Progenitor cell of endocrine pancreas (in vitro differentiated cells): ENCODE measurements at places on chromosomes 2 and 18. TPM values are rescaled to one million over a fixed set of nuclear protein-coding genes. Genes with fewer than 3 reads are reported as not detected.
A peak's percentile ranks its signal among the peaks of the same experiment; 100 is the strongest.

Gene DUSP2
- 0.64 and 0.93 TPM in 2 replicates for total RNA-seq

DNA sequence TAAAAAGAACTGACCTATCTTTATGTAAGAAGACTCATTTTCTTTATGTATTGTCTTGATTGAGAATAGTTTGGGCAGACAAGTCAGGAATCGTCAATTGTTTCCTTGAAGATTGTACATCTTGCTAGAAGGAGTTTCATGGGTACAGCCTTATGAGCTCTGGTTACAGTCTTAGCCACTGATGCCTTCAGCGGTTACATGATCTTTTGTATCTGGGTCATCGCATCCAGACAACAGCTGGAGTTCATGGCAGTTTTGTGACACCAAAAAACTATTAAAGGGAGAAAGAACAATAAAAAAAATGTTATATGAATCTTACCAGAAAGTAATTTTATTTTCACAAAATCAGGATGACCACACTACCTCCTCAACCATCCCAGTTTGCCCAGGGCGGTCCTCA, 520.5 kb upstream of the CDH7 start:
- DNase-seq, result no peak

GRCh38 chr2:235747786-235748091, 253.9 kb downstream of the AGAP1 start:
- no peak for DNase-seq

DNA sequence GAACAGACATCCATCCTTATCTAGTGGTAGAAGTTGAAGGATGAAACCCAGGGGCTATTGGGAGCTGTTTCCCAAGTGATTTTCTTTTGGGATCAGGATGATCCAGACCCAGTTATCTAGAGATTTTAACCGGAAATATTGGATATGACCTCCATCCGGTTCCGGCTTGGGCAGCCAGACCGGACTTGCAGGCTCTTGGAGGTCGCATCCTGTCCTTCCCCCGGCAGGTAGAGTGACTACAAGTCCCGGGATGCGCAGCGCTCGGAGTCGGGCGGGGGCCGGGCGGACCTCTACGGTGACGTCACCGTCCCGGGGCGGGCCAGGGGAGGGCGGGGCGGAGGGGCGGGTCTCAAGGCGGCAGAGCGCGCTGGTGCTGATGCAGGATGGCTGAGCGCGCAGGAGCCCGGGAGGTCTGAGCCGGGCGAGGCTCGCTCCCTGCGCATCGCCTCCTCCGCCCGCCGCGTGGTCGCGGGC, at the start of gene KIF5C:
Gene KIF5C, plus strand, starts transcription at position 360 of the 474 bp plus-strand sequence. CDS start 391 bp downstream, outside the sequence.
- peak; percentile 81 for DNase-seq

DNA sequence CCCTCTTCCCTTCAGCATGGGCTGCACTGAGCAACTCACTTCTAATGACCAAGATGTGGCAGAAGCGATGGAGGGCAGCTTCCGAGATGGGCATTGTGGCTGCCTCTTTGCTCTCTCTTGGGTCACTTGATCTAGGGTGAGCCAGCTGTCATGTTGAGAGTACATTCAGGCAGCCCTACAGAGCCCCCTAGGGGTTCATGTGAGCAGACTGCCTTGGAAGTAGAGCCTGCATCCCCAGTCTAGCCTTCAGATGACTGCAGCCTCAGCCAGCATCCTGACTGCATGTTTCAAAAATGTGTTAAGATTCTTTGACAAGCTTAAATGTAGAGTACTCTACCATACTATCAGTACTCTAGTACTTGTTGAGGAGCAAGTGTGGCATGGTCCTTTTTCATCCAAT, 143.9 kb downstream of the NCK2 start:
- DNase-seq, result no peak

DNA sequence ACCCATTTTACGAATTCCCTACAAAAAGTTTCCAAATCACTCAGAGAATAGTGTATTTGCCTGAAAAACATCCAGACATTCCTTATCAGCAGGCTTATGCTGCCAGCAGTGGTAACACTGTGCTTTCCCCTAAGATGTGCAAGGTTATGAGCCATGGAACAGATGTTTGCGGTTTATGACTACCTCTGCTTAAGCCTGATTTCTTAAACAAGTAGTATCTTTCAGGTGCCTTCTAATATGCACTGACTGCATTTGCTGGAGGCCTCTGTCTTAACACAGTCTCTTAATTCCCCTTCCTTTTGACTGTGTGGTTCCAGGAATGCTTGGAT, 54.8 kb downstream of the CDC42EP3 start:
- DNase-seq, result no peak

Gene TMEM17
- 4.8 and 5.9 TPM in 2 replicates for total RNA-seq

Gene ASPRV1
- total RNA-seq, result 1.1 and 1.2 TPM in 2 replicates

DNA sequence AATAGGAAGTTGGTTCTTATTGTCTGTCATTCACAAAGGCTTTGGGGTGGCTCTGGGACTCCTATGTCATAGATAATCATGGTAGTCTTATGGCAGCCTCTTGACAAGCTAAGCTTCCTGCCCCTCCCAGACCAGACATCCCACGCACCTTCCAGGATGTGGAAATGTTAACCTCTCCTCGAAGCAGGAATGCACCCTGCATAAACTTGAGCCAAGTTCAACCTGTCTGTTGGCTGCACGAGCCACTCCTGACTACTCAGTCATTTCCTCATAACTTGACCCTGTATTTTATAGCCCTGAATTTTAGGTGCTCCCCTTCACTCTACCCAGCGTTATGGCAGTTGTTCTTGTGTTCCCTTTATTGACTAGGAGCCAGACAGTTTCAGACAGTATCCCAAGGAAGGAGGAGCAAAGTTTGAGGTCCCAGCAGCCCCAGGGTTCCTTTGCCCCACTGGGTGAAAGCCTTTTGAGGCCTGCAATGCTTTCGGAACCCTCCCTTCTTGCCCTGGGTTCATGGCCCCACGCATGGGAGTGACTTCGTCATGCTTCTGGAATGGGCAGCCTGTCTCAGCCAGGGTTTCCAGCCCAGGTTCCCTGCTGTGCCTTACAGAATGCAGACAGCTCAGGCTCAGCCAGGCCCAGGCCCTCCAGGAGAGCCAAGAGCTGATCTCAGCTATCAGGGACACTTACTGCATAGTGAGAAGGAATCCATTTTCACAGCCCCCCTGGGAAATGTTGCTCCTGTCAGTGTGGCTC, 15.6 kb upstream of the INO80C start:
- DNase-seq, result no peak

DNA sequence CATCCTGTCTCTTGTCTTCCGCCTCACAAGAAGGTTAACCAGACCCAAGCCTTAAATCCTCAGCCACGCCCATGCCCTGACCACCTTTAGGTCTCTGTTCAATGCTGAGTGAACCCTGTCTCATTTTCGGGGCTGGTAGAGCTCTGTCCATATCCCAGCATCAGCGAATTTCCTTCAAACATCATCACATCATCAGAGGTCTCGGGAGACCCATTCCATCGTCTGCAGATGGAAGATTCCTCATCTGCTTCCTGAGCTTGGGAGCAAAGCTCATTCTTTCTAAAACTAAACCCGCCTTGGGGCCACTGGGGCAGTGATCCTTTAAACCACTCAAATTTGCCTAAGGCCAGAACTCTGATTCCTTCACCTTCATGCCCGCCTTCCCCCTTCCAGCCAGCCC, 173.7 kb downstream of the TTC32 start:
- DNase-seq, result no peak

DNA sequence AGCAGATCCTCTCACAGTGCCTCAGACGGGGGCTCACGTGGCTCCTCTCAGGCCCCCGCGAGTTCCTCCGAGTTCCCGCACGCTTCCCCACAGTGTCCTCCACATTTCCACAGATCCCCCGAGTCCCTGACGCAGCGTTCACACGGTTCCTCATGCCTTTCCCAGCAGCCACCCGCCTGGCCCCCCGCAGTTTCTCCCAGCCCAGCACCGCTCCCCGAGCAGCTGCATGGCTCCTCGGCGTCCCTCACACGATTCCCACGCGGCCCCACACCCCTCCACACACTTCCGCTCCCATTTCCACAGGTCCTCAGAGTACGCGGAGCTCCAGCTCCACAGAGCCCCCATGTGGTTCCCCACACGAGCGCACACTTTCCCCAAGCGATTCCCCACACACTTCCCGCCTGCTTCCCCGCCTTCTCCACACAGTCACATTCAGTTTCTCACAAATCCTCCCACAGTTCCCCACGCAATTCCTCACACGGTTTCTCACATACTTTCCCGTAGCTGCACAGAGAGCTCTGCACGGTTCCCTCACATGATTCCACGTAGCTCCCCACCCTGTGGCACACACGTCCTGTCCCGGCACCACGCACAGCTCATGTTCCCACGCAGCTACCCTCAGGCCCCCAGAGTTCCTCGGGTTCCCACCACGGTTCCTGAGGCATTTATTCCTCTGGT, 39.9 kb downstream of the KIF1A start:
- no peak for DNase-seq

GRCh38 chr18:23827681-23828080, 138.4 kb downstream of the LAMA3 start:
- DNase-seq, result no peak

Gene ZBTB7C
- 0.57 and 0.95 TPM in 2 replicates for total RNA-seq

GRCh38 chr2:3001615-3002560, 375.7 kb downstream of the EIPR1 start:
- no peak for DNase-seq

DNA sequence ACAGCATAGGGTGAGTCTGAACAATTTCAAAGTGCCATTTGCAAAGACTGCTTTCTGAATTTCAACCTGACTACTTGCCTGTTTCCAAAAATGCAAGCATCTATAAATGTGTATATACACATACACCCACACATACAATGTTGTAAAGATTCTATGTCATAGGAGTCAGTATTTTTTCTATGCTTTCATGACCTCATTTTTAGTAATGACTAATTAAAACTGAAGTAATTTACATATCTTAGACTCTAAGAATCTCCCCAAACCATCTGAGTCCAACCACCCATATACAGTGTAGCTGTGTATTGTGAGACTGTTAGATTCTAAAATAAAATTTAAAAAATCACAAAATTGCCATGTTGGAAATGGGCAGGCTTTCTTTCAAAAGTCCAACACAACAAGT, 162.0 kb upstream of the STK17B start:
- DNase-seq, result no peak

DNA sequence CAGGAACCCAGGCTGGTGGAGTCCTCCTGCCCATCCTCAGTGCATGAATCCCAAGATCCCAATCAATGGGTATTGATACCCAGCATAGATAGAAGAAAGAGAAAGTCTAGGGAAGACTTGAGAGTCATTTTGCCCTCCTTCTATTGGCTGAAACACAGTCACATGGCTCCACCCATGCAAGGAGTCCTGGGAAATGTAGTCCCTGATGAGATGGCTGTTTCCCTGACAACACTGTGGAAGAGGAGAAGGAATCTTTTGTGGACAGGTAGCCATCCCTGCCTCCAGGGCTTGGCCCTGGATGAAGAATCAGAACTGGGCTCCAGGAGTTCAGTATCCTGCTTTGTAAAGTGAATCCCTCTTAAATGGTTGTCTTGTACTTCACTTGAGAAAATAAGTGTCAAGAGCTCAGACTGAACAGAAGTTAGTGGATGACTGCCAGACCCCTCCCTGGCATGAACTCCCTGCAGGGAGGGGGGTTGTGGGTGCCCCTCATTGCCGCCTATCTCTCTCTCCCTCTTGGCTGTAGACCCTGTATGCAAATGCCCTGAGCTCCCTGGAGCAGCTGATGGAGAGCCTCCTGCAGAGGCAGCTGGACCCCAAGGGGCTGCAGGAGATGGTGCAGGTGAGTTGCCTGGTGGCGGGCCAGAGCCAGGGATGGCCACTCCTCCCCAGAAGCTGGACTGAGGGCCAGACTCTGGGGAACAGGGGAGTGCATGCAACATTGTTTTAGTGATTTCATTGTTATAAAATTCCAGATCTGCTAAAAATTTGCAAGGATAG, 36.1 kb downstream of the MROH2A start:
- DNase-seq, result no peak

DNA sequence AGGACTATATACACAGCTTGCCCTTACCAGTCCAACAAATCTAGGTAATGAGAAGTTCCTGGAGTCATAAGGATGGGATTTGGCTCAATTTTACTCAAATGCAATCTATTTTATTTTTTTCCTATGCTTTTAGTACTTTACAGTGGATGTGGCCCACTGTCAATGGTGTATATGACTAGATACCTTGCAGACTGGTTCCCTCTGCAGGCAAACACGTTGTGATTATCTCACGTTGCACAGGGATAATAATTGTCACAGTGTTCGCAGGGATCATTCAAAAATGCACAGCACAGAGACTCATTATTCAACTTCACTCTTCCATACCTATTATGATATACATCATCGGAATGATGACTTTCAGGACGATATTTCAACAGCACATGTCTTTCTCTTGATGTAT, 359.7 kb downstream of the MBD2 start:
- DNase-seq, result no peak

- DNase-seq, result no peak
These were observed 105.8 kb upstream of the SPOPL start for GRCh38 chr2:138395565-138396306.

DNA sequence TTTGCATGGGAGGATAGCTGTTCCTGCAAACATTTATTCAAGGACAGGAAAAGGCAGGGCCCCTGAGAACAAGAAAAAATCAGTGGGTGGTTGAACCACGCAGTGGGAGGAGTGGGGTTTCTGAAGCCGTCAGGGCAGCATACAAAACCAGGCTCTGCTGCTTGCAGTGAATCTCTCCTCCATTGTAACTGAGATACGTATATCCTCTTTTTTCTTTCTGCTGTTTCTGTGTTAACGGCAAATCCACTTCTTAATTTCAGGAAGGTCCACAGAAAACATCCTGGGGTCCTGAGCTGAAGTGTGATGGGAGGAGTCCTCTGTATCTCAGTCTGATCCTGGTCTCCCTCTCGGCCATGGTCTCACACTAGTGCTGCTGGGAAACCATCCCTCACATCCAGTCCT, 27.2 kb upstream of the KCNF1 start:
- DNase-seq, result no peak

GRCh38 chr18:47680488-47680887, 250.0 kb downstream of the SMAD2 start:
- no peak for DNase-seq

DNA sequence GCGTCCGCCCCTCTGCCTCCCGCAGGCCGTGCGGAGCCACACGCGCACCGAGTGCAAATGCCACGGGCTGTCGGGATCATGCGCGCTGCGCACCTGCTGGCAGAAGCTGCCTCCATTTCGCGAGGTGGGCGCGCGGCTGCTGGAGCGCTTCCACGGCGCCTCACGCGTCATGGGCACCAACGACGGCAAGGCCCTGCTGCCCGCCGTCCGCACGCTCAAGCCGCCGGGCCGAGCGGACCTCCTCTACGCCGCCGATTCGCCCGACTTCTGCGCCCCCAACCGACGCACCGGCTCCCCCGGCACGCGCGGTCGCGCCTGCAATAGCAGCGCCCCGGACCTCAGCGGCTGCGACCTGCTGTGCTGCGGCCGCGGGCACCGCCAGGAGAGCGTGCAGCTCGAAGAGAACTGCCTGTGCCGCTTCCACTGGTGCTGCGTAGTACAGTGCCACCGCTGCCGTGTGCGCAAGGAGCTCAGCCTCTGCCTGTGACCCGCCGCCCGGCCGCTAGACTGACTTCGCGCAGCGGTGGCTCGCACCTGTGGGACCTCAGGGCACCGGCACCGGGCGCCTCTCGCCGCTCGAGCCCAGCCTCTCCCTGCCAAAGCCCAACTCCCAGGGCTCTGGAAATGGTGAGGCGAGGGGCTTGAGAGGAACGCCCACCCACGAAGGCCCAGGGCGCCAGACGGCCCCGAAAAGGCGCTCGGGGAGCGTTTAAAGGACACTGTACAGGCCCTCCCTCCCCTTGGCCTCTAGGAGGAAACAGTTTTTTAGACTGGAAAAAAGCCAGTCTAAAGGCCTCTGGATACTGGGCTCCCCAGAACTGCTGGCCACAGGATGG, 7.1 kb upstream of the WNT10A start:
- no peak for DNase-seq
